Peyer's patch (tissue), 4 donors: ENCODE measurements at places on chromosomes 4 and X.

GRCh38 chr4:118279920-118280432 is 72.8 kb downstream of the PRSS12 start:
- DNase-seq, result no peak

GRCh38 chrX:17072721-17073230 is 126.3 kb downstream of the REPS2 start:
- no peak for DNase-seq

DNA sequence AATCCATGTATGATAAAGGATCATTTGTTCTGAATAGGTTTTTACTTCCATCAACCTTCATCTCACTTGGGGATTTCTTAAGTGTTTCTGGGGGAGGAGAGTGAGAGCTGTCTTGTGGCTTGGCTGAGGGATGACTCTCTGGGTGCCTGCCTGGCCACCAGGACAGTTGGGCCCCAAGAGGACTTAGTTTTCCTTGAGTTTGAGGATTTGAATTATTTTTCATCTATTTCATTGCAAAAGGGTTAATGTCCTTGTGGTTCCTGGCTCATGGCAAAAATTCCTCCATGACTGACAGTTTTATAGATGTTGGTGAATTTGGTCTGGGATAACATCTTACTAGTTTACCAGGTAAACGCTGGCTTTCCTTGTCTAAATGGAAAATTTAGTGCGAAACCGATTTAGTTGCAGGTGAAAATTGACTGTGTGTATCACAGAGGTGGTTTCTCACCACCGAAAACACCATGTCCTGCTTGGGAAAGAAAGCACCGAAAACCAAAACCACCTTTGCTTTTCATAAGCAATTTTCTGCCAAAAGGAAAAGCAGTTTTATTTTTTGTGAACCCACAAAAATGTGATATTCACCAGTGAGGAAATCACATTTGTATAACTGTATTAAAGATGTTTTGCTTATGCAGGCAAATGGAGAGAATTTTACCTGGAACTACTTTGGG is 331.3 kb upstream of the SFRP2 start:
- DNase-seq, result no peak

DNA sequence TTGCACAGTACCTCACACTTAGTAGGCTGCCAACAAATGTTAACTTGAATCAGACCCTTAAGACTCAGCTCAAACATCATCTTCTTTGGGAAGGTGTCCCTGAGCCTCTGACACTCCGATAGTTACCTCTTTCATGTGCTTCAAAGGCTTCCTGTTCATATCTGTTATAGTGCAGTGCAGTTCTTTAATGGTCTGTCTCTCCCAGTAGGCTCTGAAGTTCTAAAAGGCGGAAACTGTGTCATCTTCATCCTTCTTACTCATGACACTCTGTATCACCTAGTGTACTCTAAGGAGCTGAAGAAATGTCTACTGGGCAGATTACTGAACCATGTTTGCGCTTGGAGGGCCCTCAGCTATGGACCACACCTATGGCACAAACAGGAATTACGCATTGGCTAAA is 2.1 kb upstream of the DIAPH2 start:
- no peak for DNase-seq

DNA sequence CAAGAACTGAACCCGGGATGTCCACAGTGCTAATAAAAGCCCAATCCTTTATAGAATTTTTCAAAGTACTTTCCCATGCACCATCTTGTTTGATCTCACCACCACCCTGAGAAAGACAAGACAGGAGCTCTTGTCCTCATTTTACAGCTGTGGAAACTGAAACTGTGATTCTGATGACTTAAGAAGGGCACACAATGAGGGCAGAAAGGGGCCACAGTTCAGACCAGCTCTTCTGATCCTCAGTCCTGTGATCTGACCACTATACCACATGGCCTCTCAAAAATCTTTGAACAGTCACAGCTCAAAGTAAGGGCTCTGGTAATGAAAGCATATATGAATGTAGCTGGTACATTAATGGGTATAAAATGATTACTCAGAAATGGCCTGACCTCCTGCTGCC is 127.3 kb upstream of the CPEB2 start:
- no peak for DNase-seq

- DNase-seq, result no peak
Measured at GRCh38 chrX:122272011-122272410, 912.1 kb upstream of the GRIA3 start.

DNA sequence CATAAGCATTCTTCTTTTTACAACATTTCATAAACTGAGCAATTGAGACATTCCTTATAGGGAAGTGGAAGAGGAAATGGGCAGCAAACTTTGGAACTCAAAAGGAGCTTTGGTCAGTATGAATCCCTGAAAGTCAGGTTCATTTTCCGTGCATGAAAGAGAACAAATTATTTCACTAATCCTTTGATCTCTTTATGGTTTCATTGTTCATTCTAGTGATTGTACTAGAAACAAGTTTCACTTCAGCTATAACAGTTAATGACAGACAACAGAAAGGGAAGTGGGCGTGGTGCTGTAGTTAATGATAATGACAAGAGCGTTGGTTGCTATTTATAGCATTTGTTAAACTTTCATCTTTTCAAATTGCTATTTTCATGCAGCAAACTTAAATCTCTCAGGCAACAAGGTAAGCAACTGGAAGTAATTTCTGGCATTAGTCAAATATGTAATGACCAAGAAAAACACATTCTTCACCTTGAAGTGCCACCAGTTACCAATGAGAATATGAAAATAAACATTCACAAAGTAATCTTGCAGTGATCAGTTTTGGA is 98.4 kb downstream of the AREG start:
- peak; percentile 17 for DNase-seq
